ENCODE measurements at places on chromosomes 7 and 10.
A peak's percentile ranks its signal among the peaks of the same experiment; 100 is the strongest.

DNA sequence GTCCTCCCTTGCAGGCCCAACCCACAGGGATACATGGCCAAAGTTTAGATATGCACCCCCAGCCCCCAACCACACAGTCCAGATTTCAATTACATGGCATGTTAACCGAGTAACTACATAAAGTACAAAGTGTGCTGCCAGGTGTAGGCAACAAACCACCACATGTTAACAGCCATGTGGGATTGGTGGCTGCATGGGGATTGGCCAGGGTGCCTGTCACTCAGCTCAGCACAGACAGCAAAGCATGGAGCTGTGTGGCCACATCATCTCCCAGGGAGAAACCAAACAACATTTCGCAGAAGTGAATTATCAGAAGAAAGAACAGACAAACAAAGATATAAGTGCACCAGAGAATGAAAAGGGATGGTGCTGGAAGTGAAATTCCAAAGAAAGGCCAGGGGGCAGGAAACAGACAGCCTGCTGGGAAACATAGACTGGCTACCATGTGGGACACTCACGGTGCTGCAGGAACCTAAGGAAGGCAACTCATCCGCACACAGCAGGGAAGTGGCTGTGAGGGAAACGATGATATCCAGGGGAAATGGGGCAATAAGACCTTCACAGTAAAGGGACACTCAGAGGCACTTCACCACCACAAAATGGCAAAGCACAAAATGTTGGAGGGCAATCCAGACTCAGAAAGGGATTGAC, 171.2 kb downstream of the PTPRN2 start:
- DNase-seq, result no peak

DNA sequence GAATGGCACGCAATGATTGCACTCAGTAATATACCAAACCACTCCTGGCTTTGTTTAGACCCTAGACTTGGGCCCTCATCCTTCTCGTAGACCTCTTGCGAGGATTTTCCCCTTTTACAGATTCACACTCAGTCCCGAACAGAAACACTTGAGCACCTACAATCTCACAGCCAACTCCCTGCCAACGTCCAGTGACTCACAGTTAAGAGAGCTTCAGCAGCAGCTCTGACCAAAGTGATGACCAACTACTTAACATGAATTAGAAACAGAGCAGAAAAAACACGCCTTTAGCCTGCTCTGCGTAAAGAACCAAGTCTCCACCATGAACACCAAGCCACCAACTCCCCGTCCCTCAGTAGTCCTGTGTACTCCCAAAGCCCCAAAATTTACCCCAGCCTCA, 2.2 kb downstream of the DNAJC30 start:
- DNase-seq, result no peak

GRCh38 chr7:32928785-32929298, 28.4 kb upstream of the FKBP9 start:
- DNase-seq, result no peak

GRCh38 chr7:127782654-127783559, 130.9 kb downstream of the SND1 start:
- DNase-seq, result no peak

- DNase-seq, result no peak
These were observed 75.7 kb downstream of the LYZL2 start for GRCh38 chr10:30553626-30554439.

GRCh38 chr7:84117304-84117703, 77.3 kb downstream of the SEMA3A start:
- DNase-seq, result no peak

DNA sequence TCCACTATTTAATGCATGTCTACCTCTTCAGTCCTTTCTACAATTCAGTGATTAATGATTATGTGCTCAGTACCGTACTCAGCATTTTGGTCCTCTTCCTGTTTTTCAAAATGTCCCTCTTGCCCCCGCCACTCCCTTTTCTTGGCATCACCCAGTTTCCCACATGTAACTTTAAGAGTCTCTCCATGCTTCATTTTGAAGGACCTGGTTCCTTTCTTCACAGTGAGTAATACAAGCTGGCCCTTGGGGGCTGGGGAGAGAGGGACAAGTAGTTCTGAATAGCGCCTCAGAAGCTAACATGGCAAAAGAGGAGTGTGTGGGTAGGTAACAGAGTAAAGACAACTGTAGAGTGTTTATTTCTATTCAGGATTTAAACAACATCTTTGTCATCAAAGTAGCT, 34.6 kb upstream of the SLIT1 start:
- no peak for DNase-seq

- no peak for DNase-seq
These were observed 118.4 kb downstream of the PLPP4 start for GRCh38 chr10:120575411-120575810.

GRCh38 chr10:20858292-20859124, 38.6 kb downstream of the NEBL start:
- no peak for DNase-seq

- DNase-seq, result no peak
These were observed 15.4 kb downstream of the MGAM start for GRCh38 chr7:142010952-142011548.

DNA sequence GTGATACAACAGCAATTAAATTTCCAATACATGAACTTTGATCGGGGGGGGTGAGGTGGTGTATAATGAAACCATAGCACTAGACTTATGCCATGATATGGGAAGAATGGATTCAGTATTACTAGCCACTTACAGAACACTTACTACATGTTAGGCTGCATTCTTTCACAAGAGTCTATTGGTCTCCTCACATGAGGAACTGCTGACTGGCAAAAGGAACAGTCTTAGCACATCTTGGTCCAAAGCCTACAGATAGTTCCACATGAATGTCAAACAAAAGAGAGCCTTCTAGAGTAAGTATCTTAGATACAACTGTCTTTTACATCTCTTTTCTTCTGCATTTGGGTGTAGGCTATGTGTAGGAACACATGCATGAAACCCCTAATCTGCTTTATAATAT, 115.9 kb upstream of the DNAJB12 start:
- no peak for DNase-seq

DNA sequence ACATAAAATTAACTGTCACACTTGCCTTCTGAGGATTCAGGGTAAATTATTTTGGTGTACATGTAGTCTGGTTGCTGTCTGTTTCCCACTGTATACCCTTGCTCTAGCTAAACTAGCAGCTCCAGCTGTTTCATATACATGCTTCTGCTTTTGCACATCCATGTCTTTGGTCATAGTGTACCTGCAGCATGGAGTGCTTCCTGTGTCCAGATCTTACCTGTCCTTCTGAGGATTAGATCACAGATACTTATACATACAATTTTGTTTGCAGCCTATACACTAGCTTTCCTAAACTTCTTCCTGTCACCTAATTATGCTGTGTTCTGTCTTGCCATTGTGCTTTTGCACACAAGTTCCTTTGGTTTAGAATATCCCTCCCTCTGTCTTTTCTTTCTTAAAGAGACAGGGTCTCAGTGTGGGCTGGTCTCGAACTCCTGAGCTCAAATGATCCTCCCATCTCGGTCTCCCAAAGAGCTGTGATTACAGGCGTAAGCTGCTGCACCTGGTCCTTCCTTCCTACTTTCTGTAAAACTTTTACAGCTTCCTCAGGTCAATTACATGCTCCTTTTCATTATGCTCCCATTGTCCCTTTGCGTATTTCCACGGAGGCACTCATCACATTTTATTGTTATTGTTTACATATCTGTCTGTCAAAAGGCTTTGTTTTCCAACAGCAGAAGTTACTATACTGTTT, 33.8 kb downstream of the TPST1 start:
- no peak for DNase-seq

DNA sequence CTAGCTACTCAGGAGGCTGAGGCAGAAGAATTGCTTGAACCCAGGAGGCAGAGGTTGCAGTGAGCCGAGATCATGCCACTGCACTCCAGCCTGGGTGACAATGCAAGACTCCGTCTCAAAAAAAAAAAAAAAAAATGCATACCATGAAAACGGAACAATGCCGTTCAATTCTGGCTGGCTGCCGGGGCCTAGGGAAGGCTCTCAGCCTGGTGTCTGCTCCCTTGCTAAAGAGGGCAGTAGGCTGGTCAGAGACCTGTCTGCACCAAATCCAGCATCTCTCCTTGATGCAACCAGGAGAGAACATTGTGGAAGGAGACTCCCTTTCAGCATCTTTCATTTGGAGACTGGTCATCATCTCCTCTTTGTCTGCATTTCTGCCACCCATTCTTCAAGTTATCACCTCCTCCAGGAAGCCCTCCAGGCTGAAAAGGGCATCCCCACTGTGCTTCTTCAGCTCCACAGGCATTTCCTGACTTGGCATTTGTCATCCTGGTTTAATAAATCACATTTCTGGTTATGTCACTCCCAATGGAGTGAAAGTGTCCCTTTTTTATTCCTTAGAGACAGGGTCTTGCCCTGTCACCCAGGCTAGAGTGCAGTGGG, 24.7 kb downstream of the MYL10 start:
- DNase-seq, result no peak

GRCh38 chr7:31299336-31299735, 41.2 kb downstream of the NEUROD6 start:
- DNase-seq, result no peak

- no peak for DNase-seq
These were observed 25.1 kb downstream of the CPEB3 start for GRCh38 chr10:92265687-92266258.

- no peak for DNase-seq
These were observed 14.2 kb downstream of the EBF3 start for GRCh38 chr10:129949891-129950291.

- no peak for DNase-seq
These were observed 36.5 kb downstream of the COA1 start for GRCh38 chr7:43692582-43693373.

- DNase-seq, result peak; percentile 35
These were observed 57.6 kb upstream of the EZH2 start for GRCh38 chr7:148941598-148942275.

GRCh38 chr10:71597821-71598498, 121.6 kb downstream of the C10orf105 start:
- no peak for DNase-seq

DNA sequence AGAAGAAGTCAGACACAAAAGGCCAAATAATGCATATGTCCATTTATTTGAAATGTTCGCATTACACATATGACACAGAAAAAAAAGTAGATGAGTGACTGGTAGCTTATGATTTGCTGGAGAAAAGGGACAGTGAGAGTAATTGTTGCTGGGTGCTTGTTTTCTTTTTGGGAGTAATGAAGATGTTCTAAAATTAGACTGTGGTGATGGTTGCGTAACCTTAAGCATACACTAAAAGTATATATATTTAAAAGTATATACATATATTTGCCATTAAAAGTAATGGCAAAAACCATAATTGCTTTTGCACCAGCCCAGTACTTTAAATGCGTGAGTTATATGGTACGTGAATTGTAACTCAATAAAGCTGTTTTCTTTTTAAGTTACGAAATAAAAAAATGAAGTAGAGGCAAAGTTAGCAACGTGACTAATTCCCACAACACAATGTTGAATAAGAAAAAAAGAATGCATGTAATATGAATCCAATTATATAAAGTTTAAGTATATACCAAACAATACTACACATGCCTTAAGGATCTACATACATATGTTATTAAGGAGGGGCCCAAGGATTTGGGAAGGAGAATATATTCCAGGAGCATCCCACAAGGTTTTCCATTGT, 360.4 kb upstream of the CELF2 start:
- no peak for DNase-seq

DNA sequence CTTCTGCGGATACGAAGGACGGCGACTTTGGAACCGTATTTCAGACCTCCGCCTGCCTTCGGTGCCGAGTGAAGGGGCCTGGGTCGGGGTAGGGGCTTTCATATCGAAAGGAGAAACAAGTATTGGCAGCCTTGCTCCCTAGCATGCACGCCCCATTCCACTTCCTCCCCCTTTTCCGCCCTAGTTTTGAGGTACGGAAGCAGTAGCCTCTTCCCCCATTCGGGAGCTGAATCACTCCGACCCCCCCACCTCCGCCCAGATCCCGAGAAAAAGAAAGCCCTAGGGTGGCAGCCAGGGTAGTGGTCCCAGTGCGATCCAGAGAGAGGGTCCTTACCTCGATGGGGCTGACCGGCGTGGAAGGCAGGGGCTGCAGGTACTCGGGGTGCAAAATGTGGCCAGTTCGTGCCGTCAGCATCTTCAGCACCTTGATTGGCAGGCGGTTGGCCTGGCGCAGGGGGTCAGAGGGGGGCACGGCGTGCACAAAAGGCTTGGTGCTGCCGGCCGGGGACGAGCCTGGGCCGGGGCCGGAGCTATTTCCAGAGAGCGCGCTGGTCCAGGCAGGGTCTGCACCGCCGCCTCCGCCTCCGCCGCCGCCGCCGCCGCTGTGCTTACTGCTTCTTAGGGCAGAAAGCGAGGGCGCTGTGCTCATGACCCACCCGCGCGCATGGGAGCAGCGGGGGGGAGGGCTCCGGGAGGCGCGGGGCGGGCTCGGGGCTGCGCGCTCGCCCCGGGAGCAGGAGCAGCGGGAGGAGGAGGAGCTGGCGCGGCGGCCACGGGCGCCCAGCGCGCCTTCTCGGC, 594 bp downstream of the ZNF503 start:
- DNase-seq, result no peak

DNA sequence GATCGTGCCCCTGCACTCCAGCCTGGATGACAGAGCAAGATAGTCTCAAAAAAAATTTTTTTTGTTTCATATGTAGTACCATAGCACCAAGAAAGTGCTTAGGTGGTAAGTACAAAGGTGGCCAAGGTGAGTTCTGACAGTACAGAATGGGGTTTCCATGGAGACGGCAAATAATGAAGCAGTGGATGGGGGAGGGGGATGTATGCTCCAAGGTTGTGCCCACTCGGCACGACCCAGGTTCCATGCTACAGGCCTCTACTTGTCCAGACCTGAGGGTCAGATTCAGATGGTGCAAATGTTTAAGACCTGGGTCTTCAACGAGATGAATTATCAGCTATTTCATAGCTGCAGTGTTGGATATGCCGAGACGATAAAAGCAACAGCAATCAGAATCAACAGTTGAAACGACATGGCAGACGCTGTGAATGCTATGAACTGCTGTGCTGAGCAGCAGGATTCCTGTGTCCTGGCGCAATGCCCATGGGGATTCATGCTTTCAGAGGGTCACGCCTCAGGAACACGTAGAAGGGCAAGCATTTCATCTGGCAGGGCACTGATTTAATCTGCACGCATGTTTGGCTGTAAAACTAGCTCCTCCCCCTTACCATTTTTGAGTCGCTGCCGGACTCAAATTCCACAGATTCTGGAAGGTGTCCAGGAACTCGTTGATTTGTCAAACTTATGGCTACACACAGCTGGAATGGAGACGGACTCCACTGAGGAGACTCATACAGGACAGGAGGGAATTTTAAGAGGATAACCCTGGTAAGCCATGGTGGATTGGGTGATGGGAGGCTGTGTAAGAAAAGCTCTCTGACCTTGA, 256.5 kb downstream of the FRMD4A start:
- DNase-seq, result no peak

DNA sequence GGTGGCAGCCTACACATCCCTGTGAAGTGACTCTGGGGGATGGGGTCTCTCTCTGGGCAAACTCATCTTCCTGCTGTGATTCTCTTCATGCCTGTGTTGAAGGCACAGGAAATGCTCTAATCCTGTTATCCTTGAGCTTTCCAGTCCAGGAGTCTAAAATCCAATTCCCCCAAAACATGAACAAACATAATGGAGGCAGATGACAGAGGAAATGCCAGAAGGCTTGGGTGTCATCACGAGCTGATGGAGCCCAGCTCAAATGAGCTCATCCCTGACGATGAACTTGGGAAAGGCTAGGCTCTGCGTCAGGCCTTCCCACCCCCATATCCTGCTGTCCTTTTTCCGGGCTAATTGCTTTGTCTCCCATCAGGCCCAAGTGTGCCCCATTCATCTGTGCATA, 165.9 kb upstream of the PODXL start:
- no peak for DNase-seq

All from activated T-helper 1 cell treated with anti-CD3 and anti-CD28 coated beads, Interleukin-2, amount 50 U/mL, for 16 hours (primary cell).